ENCODE measurements at places on chromosomes 13 and 19.

DNA sequence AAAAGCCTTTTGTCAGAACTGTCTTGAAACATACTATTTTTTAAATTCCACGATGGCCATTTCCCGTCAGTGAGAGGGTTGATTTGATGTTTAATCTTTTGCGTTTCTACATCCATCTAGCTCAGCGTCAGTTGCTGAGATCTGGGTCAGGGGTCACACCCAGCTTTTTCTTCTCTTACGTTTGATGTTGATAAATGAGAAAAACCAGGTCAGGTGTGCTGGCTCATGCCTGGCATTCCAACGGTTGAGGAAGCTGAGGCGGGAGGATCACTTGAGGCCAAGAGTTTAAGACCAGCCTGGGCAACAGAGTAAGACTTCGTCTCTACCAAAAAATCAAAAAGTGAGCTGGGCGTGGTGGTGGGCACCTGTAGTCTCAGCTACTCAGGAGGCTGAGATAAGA lies 168.9 kb downstream of the PTPRS start:
- no peak for DNase-seq

- no peak for DNase-seq
Observed at GRCh38 chr19:45897261-45897812, 5.1 kb downstream of the MYPOP start.

GRCh38 chr13:93244141-93244917 lies 17.7 kb downstream of the GPC6 start:
- DNase-seq, result peak; percentile 59

- DNase-seq, result peak; percentile 61
Observed at GRCh38 chr19:16571822-16572331, 338 bp downstream of the SLC35E1 start.

- no peak for DNase-seq
Observed at GRCh38 chr19:413756-414420, 4.9 kb upstream of the C2CD4C start.

Data from eye (tissue), 1 donor.